ENCODE measurements at places on chromosomes 4 and X.

- no peak for DNase-seq
Measured at GRCh38 chr4:141180991-141181761, 39.5 kb upstream of the ZNF330 start.

- DNase-seq, result peak; percentile 54
Measured at GRCh38 chr4:103204111-103204510, 6.0 kb upstream of the CENPE start.

- DNase-seq, result no peak
Measured at GRCh38 chrX:1485033-1485432, 32.3 kb upstream of the ASMTL start.

DNA sequence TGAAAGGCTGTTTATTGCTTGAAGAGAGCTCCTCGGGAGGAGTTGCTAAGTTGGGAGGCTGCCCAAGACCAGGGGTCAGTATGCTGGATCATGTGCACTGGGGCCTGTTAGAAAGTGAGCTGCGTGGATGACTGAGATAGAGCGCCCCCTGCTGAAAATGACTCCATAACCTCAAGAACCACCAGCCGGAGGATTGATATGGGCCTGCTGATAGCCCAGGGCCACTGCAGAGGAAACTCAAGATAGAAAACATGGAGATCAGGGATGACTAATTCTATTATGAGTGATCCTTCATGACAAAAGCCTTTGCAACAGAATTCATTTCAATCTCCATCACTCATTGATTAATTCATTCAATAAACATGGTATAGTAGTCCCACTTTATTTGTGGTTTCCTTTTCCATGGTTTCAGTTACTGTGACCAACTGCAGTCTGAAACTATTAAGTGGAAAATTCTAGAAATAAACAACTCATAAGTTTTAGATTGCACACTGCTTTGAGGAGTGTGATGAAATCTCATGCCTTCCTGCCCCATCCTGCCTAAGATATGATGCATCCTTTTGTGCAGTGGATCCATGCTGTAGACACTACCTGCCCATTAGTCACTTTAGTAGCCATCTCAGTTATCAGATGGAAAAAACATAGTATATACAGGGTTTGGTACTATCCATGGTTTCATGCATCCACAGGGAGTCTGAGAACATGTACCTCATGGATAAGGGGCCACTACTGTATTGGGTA, 126.7 kb upstream of the MBNL3 start:
- DNase-seq, result peak; percentile 62

DNA sequence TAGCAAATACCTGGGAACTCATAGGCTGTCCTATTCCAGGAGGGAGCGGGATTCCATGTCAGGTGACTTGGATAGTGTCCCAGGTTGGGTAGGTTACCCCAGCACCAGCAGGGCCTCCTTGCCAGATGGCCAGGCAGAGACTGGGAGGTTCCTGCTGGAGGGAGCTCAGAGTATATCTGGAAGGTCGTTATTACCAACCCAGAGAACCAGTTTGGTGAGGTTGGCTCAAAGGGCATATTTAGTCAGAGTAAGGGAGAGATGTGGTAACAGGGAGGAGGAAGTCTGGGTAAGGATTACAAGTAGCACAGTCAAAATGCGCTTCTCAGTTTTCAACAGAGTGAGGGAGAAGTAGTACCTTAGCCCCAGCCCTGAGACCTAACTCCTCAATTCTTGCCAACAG, 53.3 kb upstream of the LNX1 start:
- no peak for DNase-seq

- no peak for DNase-seq
Measured at GRCh38 chr4:13292372-13292771, 191.8 kb downstream of the RAB28 start.

DNA sequence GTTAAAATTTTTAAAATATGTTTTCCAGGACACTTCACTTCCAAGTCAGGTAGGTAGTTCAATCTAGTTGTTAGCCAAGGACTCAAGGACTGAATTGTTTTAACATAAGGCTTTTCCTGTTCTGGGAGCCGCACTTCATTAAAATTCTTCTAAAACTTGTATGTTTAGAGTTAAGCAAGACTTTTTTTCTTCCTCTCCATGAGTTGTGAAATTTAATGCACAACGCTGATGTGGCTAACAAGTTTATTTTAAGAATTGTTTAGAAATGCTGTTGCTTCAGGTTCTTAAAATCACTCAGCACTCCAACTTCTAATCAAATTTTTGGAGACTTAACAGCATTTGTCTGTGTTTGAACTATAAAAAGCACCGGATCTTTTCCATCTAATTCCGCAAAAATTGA, 49.7 kb downstream of the XIAP start:
- no peak for DNase-seq

- peak; percentile 46 for DNase-seq
Measured at GRCh38 chr4:189443341-189443740, 497.3 kb upstream of the FRG1 start.

GRCh38 chrX:28981952-28982351, 394.7 kb downstream of the IL1RAPL1 start:
- no peak for DNase-seq

DNA sequence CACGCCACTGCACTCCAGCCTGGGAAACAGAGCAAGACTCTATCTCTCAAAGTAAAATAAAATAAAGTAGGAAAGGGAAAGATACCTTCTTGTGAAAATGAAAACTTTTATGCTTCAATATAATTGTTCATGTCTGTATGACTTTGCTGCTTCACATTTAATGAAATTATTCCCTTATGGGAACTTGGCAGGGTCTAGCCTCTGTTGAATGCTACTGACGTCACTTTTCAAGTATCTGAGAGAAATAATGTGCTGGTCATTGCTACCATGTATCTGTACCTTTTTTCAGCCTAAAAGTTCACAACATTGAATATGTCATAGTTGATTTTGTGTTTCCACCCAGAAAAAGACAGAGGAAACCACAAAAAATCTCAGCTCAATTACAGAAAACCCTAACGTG, 65.2 kb downstream of the PRDM5 start:
- DNase-seq, result no peak
